Stimulated activated CD4-positive, alpha-beta T cell treated with anti-CD3 and anti-CD28 coated beads, Interleukin-4, amount 100 ng/mL, for 4 hours (primary cell): ENCODE measurements at places on chromosomes 1 and 21.

DNA sequence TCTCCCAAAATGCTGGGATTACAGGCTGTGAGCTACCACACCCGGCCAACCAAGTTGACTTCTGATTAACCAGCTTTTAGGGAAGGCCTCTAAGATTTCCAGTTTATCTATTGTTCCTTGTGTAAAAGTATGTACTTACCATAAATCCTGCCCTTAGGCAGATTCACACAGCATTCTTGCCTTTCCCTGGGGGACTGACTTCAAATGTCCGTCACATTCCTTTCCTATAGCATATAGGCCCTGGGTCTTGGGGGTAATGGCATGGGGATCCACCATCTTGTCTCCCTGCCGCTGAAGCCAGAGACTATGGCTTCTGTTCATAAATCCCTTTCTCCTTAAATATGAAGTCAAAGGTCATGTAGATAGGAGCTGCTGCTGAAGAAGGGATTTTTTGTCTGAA, 872 bp upstream of the PINK1 start:
- no peak for DNase-seq

- no peak for DNase-seq
Observed at GRCh38 chr1:206587904-206588303, 24.4 kb downstream of the EIF2D start.

GRCh38 chr21:45535341-45536081, 6.7 kb downstream of the SLC19A1 start:
- no peak for DNase-seq

DNA sequence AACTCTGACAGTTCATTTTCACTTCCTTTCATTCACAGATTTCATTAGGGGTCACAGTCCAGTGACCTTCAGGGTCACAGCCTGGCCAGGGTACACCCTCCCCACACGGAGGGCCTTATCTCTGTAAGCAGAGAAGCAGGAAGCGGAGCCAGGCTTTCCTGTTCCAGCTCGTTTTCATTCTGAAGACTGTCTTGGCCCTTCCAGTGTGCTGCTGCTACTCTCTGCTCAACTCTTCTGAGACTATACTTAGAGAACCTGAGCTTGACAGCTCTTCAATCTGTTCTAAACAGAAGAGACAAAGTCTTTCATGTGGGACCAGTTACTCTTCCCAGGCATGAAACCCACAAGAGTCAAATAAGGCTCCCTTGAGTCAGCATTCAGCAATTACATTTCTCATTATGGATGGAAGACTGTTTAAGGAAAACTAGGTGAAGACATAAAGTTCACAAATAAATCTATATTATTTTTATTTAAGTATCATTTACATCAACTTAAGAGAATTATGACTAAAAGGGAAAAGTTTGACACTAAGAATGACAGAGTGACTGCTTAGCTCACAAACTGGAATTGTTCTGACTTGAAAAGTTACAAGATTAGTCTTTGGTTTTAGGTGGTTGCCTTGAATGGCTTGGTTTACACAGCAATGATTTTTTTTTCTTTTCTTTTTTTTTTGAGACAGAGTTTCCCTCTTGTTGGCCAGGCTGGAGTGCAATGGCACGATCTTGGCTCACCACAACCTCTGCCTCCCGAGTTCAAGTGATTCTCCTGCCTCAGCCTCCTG, 4.8 kb upstream of the TDRD10 start:
- no peak for DNase-seq

DNA sequence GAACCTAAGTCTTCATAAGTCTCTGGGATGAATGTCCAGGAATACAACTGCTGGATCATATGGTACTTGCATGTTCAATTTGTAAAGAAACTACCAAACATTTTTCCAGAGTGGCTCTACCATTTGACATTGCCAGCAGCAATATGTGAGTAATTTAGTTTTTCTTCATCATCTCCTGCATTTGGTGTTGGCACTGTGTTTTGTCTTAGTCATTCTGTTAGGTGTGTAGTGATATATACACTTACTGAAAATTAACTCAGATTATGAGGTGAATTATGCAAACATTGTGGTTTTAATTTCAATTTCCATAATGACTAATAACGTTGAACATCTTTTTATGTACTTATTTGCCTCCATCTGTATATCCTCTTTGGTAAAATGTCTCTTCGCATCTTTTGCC, 138.7 kb downstream of the LRRC40 start:
- no peak for DNase-seq

DNA sequence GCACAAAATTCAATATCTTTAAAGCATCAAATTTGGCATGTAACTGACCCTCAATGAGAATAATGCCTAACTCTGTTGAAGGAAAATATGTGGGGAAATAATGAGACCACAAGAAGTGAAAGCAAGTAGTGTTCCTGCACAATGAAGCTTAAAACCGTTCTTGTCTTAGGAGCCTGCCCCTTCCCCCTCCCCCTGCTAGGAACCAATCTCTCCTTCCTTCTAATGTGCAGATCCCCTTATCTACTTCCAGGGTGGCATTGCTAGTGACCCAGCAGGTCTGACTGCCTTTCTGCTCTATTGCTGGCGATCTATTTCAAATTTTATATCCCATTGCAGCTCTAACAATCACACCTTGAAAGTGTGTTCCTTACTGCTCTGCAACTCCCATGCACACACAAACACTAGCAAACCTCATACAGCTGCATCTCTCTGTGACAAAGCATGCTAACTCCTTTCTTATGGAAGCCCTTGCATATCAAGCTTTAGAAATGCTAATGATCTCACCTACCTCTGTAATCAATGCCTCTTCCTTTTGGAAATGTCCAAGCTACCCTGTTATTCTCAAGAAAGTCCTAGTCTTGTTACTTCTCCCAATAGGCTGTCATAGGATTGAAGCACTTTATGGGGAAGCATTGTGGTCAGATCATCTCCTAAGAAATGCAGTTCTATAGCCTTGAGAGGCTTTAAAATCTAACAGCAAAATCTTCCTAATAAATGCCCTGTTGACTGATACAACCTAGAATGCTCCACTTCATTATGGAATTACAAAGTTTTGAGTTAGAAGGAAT, 26.5 kb downstream of the BCL9 start:
- no peak for DNase-seq

DNA sequence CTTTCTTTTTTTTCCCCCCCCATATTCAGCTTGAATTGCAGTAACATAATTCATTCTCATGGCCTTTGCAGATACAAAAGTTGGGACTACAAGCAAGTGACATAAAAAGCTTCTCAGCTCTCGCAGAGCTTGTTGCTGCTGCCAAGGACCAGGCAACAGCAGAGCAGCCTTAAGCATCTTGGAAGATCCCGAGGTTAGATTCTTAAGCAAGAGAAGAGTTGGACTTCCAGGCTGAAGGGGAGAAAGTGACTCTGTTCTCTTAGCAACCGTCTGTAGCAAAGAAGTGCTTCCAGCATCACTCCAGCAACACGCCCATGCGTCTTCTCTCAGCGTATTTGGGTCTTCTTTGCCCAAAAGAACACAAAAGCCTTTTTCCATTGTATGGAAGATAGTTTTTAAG, 20.7 kb downstream of the AGT start:
- no peak for DNase-seq

DNA sequence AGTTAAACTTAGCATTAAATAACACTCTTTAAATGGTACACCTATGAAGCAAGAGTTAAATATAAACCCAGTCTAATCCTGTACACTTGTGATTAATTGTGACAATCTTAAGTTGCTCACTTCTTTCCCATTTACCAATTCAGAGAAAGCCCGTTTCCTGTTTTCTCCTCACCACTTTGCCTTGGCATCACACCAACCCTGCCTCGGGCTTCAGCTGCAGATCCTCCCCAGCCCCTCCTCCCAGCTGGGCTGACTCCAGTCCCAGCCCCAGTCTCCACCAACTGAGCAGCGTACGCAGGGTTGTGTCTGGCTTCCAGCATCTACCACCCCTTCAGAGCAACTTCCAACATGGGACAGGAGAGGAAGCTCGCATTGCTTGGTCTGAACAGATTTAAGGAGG, 4.1 kb downstream of the PYCR2 start:
- no peak for DNase-seq

- DNase-seq, result no peak
Observed at GRCh38 chr1:226149806-226150205, 36.7 kb downstream of the ACBD3 start.

DNA sequence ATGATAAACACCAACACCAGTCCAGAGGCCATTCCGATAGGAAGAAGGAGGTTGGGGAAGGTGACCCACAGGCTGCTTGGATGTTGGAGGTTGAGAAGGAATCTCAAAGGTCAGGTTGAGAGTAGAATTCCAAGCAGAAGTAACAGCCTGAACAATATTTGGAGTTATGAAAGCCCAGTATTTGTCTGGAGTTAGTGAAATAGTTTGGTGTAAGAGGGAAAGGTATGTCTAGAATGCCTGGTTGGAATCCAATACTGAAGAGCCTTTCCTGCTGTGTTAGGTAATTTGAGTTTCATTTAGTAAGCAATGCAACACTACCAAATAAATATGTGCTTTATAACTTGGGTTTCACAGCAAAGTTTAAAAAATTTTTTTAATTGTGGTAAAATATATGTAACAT, 70.5 kb upstream of the MCOLN3 start:
- no peak for DNase-seq

DNA sequence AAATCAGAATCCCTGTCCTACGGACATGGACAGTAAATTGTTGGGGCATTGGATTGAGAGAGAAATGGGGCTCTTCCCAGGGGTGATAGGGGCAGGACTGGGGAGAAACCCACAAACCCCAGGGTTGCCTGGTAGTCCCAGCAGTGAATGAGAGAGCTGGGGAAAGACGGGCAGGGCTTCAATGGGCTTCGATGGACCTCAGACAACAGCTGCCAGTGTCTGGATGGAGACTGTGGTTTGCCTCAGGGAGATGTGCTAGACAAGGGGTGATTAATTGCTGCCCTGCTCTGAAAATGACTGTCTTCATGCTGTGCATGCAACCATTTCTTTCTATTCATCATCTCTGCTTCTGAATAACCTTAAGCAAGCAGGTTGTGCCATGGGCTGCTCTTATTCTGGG, 7.4 kb downstream of the GPR25 start:
- no peak for DNase-seq

DNA sequence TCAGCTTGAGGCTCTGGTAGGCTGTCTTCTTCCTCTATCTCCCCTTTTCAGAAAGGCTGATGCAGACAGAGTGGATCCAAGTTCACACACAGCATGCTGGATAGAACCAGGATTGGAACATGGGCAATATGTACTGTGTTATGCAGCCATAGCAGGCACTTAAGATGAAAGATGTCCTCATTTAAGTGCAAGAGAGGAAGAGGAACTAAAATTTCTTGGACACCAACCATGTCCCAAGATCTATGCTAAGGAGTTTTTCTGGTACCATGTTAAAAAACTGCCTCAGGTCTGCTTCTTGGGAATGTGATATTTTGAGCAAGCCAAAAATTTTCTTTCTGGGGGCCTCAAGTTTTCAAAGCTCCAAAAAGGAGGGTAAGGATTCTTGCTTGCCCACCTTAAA, 1.2 kb downstream of the SDHB start:
- no peak for DNase-seq

DNA sequence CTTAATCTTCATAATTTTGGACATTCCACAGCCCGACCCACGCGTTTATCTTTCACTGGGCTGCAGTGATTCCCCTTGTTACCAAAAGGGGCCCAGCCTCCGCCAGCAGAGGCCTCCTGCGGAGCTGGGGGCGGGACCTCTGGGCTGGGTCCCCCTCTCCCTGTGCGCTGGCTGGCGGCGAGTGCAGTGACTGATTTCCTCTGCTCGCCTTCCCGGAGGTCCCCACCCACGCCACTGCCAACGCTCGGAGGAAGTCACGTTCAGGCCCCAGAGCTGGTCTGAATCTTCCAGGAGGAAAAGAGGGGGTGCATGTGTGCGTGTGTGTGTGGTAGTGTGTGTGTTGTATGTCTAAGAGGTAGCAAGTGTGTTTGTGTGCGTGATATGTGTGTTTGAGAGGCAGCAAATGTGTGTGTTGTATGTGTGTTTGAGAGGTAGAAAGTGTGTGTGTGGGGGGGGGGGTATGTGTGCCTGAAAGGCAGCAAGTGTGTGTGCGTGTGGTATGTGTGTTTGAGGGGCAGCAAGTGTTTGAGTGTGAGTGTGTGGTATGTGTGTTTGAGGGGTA, 35.0 kb upstream of the JAK1 start:
- peak; percentile 70 for DNase-seq

DNA sequence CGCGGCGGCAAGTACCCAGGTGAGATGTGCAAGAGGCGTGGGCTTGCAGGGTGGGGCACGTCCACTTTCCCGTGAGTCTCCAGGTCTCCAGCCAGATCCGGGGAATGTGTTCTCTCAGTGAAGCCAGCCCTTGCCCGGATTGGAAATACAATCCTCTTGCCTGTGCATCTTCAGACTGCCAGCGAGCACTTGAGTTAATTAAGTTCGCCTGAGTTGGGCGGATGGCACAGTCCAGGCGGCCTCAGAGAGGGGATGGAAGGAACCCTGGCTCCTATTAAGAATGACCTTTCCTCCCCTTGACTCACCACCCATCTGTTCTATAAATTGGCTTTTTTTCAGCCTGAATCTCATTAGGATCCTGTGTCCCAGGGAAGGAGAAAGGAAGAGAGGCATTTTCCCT, 33.3 kb upstream of the CNTN2 start:
- DNase-seq, result no peak

- DNase-seq, result no peak
Observed at GRCh38 chr1:14435368-14436023, 163.0 kb upstream of the KAZN start.

DNA sequence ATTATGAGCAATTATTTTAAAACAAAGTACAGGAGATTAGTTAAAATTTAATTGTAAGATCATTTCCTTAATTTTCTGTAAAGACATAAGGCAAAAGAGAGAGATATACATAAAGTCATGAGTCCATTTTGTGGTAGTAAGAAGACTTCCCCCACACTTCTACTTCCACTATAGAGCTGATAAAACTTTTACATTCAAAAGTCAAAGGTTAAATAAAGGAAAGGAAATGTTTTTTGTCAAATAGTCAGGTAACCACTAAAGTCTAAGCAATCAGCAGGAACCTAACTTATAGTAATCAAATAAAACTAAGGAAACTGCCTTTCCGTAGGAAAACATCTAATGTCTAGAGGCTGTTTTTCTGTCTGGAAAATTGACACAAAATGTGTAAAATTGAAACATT, 110.9 kb downstream of the DENND1B start:
- no peak for DNase-seq

GRCh38 chr1:6118415-6118814, 61.7 kb downstream of the CHD5 start:
- no peak for DNase-seq

DNA sequence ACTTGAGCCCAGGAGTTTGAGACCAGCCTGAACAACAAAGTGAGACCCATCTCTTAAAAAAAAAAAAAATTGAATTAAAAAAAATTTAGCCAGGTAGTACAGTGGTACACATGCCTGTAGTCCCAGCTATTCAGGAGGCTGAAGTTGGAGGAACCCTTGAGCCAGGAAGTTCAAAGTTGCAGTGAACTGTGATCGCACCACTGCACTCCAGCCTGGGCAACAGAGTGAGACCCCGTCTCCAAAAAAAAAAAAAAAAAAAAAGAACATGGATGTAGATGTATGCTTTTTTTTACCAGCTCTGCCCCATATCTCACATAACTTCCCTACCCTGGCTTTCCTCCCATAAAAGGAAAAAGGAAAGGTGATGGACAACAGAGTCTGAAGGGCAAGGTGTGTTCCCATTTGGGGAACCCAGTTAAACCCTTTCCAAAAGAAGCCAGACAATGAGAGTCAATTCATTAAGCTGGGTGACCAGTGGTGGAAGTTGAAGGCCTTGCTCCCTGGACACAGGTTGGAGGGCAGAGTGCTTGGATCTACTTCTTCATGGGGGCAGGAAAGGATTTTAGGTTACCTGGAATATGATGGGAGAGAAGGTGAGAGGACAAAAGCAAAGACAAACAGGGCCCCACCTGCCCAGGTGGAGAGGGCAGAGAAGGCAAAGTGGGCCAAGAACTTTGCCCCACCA, 2.9 kb downstream of the KRTCAP2 start:
- no peak for DNase-seq

- DNase-seq, result no peak
Observed at GRCh38 chr1:90925928-90926869, 95.6 kb downstream of the ZNF644 start.
